DMS79 (cell line): ENCODE measurements at places on chromosomes 6 and 20.

- no peak for DNase-seq
Measured at GRCh38 chr6:106309766-106310373, 15.7 kb downstream of the ATG5 start.

GRCh38 chr6:138226700-138227315 is 8.5 kb upstream of the PBOV1 start:
- DNase-seq = peak; percentile 39

GRCh38 chr20:32763202-32764004 is 1.2 kb downstream of the DNMT3B start:
- peak; percentile 22 for DNase-seq

DNA sequence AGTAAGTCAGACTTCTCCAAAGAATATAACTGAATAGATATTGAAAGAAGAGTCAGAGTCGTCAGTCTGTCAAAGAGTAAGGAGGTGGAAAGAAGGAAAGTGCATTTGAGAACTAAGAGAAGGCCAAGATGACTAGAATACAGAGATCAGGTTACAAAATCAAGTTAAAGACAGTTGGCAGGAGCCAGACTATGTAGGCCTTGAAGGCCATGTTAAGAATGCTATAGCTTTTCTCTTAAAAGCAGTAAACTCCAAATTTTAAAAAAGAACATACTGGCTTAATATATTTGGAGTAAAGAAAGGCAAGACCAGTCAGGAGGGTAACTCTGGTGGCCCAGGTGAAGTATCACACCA is 68.8 kb downstream of the IBTK start:
- no peak for DNase-seq

DNA sequence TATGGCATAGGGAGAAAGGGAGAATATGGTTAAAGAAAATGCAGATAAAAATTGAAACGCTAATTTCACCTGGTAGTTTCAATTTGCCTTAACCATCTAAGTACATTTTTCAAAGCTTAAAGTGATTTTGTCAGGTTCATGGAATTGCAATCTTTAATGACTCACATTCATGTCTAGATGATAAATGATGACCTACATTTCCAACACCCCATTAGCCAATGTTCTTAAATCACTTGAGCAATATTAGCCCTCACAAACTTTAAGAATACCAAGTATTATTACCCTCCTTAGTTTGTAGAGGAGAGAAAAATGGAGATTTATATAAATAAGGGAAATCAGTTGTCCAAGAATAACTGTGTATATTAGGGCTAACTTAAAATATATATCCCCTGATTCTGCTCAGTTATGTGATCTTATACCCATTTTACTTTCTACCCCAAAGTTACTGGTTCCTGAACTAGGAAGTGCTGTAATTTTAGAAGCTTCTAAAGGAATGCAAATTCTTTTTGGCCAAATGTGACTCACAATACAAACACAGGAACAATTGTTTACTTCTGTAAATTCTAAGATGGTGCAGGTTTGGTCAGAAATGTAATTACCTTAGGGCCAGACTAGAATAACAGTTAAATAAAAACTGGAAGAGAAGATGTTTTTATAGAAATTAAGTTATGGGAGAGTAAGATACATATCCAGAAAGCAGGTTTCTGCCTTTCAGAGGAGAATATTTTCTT is 34.5 kb downstream of the TPBG start:
- no peak for DNase-seq

- no peak for DNase-seq
Measured at GRCh38 chr20:642398-643174, 10.4 kb downstream of the SRXN1 start.

- no peak for DNase-seq
Measured at GRCh38 chr6:134519465-134519864, 201.6 kb upstream of the SGK1 start.

GRCh38 chr6:147166360-147166944 is 37.8 kb upstream of the STXBP5 start:
- no peak for DNase-seq

DNA sequence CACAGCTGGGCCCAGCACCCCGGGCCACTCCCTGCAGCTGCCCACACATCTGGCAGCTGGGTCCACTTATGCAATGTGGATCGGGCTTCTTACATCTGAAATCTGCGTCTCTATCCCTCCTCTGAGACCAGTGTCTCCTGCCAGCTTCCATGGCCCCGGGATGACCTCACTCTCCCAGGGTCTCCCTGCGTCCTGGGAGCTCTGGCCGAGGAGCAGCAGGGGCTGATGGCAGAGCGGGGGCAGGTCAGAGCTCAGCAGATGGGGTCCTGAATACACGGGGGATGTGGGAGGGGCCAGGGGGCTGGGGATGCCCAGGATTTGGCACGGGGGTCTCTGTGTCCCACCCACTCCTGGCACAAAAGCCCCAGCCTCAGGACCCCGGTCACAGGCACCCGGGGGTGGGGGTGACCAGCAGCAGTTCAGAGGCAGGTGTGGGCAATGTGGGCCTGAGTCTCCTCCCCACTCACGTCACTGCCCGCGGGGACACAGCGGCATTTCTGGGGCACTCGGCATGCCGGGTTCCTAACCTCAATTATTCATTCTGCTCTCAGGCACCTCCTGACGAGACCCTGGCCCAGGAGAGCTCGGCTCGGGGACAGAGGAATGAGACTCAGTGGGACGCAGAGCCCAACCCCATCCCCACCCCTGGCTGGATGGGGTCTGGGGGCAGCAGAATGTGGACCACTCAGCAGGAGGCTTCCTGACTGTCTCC is 16.4 kb downstream of the CHRNA4 start:
- no peak for DNase-seq

- no peak for DNase-seq
Measured at GRCh38 chr20:18360635-18361034, 72.3 kb downstream of the ZNF133 start.

DNA sequence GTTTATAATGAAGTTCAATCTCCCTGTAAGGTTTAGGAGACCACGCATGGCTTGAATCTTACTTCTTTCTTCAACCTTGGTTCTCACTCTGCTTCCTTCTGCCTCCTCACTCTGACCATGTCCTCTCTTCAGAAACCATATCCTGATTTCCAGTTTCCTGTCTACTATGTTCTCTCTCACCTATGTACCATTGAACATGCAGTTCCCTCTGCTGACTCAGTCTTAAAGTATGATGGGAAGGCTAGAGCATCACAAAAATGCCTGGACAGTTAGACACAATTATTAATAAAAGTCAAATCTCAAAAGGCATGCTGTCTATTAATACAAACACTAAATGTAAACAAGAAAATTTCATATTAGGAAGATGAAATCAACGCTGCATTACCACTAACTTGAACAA is 151.6 kb downstream of the PRKN start:
- DNase-seq = no peak

DNA sequence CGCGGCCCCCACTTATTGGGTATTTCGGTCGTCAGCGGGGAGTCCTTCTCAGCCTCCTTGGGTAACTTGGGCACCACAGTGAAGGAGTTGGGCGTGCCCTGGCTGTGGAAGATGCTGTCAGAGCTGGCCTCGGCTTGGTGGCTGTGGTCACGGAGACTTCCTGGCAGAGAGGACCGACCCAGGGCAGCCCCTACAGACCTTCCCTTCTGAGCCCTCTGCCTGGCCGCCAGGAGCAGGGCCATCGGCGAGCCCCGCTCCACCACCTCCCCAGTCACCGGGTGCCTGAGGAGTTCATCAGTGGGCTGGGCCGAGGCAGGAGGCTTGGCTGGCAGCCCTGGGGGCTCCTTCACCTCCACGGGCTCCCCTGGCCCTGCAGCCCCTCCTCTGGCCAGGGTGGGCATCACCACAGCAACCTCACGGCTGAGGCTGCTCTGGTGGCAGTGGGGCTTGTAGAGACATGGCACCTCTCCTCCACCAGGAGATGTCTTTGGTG is 37.2 kb downstream of the C6orf132 start:
- DNase-seq = no peak

GRCh38 chr6:125747589-125748405 is 1.6 kb upstream of the HEY2 start:
- DNase-seq = peak; percentile 42

GRCh38 chr6:3311826-3312225 is 53.1 kb downstream of the PSMG4 start:
- DNase-seq = no peak

GRCh38 chr6:151539506-151540268 is 45.9 kb downstream of the CCDC170 start:
- DNase-seq = no peak

DNA sequence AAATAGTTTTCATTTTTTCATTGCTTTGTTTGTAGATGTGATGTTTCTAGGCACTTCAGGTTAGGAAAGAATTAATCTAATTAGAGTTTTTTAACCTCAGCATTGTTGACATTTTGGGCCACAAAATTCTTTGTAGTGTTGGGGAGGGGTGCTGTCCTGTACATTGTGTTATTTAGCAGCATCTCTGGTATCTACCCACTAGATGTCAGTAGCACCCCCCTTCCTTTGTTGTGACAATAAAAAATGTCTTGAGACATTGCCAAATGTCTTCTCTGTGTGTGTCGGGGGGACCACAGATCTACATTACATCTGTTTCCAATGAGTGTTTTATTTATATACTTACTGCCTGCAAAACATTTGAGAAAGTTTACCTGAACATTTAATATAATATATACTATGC is 45.6 kb downstream of the EYA4 start:
- DNase-seq = no peak

- DNase-seq = no peak
Measured at GRCh38 chr6:17268114-17268513, 13.0 kb upstream of the RBM24 start.

- DNase-seq = no peak
Measured at GRCh38 chr6:141123049-141123448, 1009.7 kb upstream of the GJE1 start.

DNA sequence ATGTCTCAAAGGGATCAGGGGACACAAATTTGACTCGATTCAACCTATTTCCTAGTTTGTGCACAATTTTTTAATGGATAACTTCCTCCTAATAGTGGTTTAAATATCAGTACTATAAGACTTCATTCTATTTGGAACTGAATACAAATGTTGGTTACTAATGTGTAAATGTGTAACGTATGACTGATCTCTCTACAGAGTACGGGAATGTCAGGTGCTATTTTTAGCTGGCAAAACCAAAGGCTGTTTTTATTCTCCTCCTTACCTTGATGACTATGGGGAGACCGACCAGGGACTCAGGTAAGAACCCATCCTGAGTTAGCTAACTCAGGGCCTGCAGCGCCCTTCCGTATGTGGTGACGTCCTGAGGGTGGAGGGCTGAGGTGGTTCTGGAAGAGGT is 33.0 kb downstream of the PRPH2 start:
- DNase-seq = no peak

DNA sequence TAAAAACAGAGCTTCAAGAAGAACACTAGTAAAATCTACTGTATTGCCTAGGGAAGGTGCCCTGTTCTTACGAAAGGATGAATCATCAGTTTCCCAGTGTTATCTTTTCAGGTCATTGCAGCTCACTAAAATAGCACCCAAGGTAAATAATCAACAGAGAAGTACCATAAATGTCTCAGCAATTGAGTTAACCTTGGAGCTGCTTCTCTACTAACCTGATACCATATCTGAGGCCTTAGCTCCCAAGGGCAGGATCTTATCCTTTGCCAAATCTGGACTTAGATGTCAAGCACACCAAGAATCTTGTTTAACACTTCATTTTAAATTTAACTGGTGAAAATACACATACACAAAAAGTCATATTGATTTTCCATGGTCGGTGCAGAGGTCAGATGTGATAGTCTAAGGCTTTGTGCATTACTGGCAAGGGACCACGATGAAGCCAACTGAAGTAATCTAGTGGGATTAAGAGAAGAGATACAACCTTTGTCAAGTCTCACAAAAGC is 81.5 kb downstream of the EDN1 start:
- DNase-seq = no peak

DNA sequence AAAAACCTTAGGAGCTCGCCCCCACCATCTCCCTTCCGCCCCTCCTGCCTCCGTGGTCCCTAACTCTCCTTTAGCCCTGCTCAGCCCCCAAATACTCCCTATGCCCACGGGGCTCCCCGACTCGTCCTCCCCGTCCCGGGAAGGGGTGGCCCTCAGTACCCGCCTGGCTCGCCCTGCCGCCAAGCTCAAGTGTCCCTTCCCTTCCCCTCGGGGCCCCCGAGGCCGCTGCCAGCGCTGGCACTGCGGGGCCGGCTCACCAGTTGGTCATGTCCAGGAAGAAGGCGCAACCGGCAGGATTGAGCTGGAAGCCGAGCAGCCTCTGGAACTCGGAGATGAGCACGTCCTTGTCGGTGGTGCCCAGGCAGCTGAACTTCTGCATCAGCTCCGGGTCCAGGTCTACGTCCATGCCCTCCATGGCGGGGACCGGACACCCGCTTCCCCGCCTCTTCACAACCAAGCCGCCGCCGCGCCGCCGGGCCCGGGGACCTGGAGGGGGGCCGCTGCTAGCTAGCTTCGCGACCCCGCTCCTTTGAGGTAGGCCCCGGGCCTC is 303 bp downstream of the ILRUN start:
- DNase-seq = no peak

DNA sequence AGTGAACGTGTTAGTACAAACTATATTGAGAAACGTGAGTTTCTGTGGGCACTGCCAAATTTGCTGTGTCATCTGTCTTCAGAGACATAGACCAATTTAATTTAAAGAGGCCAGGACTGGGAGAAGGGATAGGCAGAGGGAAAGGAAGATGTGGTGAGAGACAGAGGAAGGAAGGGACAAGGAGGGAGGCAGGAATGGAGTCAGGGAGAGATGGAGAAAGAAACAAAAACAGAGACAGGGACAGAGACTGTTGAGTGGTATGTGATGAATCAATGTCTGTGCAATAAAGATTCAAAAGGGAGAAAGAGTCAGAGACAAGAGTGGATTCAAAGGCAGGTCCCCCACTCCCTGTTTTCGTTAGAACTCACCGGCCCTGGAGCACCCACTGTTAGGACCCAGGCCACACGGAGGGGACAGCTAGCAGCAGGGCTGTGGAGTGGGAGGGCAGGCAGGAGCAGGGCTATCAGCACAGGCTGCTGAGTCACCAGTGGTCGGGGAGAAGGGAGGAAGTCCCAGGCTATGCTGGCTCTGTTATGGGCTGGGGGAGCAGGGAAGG is 51.6 kb upstream of the CHD6 start:
- no peak for DNase-seq

GRCh38 chr6:167726043-167726621 is 100.6 kb upstream of the AFDN start:
- no peak for DNase-seq

DNA sequence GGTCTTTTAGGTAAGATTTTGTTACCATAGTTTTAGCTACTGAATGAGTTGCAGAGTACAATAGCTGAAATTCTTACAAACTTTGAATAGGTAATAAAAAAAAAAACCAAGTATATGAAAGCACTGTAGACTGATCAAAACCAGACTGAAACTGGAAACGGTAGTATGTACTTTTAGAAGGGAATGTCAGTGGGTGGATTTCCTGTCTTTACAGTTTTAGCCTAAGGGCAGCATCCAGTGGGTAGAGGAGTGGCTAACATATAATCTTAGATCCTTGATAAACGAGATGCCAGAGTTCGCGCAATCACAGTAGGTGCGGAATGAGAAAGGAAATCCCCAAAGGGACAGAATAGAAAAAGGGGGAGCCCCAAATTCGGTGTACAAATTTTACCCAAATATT is 385.9 kb upstream of the RUNX2 start:
- no peak for DNase-seq

DNA sequence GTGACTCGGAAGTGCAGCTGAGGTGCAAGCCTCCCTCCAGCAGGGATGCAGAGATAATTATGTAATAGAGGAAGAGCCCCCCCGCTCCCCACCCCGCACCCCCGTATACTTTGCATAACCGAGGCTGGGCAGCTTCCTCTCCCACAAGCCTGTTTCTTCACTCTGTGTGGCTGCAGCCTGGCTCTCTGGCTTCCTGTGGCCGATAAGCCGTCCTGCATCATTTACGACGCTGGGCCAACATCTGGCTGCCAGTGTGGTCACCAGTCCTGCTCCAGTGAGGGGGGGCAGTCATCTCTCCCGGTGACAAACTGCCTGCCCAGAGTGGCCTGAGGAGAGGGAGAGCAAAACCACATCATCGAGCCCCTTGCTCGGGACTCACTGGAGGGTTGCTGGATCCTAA is 59.2 kb downstream of the RBM38 start:
- DNase-seq = no peak
